Kidney tubule cell (primary cell): ENCODE measurements at places on chromosomes 2 and 18.
A peak's percentile ranks its signal among the peaks of the same experiment; 100 is the strongest.

DNA sequence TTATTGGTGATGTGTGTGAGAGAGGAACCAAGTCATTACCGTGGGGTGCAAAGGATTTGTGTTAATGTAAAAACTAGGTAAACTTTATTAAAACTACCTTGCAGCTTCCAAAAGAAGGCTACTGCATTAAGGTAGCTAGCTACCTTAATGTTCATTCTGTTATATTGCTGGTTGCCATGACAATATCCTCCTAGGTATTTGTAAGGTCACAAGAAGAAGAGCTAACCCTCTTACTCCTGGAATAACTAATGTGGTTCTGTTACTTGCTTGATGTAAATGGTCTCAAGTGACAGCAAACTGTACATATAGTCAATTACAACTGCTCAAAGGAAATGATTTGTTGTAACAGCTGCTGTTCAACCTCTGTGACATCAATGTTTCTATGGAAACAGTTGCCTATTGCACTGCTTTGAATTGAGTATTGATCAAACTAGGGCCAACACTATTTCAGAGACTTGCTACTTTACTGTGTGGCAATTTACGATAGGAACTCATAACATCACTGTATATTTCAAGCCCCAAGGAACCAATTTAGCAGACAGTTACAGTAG, 319.8 kb upstream of the HNRNPA3 start:
- no peak for DNase-seq

DNA sequence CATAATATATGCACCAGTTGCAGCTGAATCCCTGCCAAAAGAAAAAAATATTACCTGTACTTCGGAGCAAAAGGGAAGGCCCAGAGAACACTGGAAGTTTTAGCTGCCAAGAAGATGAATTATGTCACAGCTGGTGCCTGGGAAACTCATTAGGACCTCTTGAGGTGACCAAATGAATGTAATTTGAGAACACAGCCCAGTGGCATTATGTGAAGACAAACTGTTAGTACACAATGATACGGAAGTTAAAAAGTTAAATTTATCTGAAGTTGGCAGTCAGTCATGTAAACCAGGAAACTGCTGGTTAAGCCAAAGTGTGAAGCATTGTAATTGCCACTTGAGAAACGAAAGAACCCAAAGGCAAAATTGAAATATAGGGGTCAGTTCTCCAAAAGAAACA, 80.7 kb downstream of the EML4 start:
- peak; percentile 51 for DNase-seq

DNA sequence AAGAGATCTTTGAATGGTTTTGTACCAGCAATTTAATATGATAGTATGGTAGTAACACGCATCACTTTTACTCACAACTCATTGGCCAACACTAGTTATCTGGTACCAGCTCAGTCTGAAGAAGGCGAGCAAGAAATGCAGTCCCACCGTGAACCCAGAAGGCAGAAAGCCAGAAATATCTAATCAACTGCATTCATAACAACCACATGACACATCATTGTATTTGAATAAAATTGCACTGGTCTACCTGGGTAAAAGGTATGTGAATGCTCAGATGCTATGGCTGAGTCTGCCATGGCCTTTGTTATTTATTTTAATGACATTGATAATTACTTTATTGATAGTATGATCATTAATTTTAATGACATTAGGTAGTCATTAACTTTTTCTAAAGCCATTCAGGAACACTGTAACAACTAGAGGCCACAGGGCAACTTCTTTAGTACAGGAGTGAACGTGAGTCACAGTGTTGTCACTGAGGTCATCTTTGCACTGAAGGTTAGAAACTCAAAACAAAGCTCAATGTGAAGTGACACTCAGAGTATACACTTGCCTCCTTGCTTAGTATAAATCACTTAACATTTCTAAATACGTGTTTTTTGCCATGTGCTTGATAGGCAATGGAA, 475.6 kb upstream of the TNP1 start:
- DNase-seq, result peak; percentile 70

- DNase-seq, result no peak
These were observed at the start of gene AFF3 for GRCh38 chr2:100142393-100142792. Gene AFF3, minus strand, starts transcription at chr2:100142590. Its CDS starts 38,136 bp downstream, at chr2:100104454.

GRCh38 chr2:205462681-205463345, 219.5 kb upstream of the NRP2 start:
- peak; percentile 27 for DNase-seq

GRCh38 chr18:1513519-1513918, 608.8 kb downstream of the ADCYAP1 start:
- peak; percentile 2 for DNase-seq

DNA sequence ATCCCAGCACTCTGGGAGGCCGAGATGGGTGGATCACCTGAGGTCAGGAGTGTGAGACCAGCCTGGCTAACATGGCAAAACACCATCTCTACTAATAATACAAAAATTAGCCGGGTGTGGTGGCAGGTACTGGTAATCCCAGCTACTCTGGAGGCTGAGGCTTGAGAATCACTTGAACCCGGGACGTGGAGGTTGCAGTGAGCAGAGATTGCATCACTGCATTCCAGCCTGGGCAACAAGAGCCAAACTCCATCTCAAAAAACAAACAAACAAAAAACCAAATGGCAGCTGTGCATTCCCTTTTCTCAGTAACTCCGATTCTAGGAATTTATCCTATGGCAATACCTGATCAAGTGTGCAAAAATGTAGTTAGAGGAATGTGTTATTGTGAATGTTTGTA, 4.7 kb upstream of the GRHL1 start:
- DNase-seq, result no peak

DNA sequence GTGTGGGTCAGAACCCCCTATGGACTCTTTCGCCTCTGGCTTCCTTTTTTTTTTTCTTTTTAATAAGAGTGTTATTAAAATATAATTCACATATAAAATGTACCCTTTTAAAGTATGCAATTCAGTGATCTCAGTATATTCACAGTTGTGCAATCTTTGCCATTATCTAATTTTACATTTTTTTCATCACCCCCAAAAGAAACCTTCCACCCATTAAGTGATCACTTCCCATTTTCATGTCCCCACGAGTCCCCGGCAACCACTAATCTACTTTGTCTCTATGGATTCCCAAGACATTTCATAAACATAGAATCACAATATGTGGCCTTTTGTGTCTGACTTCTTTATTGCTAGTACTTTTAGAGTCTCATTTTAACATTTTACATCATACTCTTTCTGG, 38.7 kb upstream of the ANXA4 start:
- DNase-seq, result no peak

DNA sequence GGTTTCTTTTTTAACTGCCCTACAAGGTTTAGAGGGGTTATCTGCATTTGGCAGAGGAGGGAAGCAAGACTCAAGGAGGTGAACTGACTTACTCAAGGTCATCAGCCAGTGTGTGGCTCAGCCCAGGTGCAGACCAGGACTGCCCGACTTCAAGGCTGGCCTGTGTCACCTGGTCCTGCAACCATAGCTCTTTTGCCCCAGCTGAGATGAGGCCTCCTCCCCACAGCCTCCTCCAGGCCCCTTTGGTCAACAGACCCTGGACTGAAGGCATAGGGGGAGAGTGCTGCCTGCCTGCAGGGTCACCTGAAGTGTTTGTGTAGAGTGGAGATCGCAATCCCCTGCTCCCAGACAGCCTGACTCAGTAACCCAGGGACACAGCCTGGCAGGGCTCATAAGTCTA, 168.5 kb upstream of the GLI2 start:
- no peak for DNase-seq

- DNase-seq, result no peak
These were observed 76.2 kb upstream of the HDAC4 start for GRCh38 chr2:239476757-239477585.

DNA sequence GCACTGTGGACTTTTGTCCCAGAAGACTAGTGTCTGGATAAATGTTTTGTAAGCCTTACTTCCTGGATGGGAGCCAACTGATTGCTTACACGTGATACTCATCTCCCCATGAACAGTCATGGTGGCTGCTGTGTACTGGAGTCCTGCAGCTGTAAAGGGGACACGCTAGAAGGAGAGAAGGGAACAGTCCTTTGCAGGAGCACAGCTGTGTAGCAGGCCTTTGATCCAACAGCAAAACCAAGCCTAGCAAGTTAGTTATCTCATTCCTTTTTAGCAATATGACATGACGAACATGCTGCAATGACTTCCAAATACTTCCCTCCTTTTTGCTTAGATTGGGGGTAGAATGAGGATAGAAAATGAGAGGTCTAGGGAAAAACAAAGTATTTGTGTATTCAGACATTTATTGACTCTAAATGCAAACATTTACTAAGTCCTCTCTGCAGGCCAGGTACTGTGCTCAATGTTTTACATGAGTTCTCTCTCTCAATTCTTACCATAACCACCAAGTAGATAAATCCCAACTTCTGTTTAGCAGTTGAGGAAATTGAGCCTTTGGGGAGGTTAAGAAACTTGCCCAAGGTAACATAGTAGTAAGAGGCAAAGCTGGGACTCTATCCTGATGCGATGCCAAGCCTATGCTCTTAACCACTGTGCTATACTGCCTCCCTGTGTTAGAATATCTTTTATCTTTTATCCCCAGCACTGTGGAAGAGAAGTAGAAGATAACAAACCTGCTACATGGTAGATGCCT, 55.4 kb upstream of the CD28 start:
- DNase-seq, result peak; percentile 72
